ENCODE measurements at places on chromosomes 12 and 14. TPM values are rescaled to one million over a fixed set of nuclear protein-coding genes. Genes with fewer than 3 reads are reported as not detected.

The RNASE2 gene
- total RNA-seq = not detected

The CLEC4C gene
- total RNA-seq = not detected

The HELB gene
- total RNA-seq = 1.7 TPM

The SCNN1A gene
- total RNA-seq = 1.1 TPM

The PMCH gene
- not detected for total RNA-seq

The ATP5F1B gene
- total RNA-seq = 3,533 TPM

The ITGB7 gene
- total RNA-seq = 1.2 TPM

The CINP gene
- 26.6 TPM for total RNA-seq

The BEST3 gene
- 0.30 TPM for total RNA-seq

The PSEN1 gene
- 19.9 TPM for total RNA-seq

The HNF1A gene
- not detected for total RNA-seq

DNA sequence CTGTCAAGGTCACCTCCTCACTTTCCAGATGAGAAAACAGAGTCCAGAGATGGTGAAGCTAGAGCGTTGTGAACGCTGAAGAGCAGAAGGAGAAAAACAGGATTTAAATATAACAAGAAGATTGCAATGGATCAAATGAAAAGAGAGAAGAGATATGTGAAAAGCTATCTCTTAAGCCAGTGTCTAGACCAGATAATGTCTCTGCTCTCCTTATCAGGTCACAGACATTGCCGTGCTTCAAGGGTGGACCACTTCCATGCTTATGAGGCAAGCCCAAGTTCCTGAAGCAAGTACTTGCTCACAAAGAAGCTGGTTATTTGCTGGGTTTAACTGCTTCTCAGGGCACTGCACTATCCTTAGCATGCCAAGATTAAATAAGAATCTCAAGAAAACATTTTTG lies 31.6 kb upstream of the FRS2 start:
- no peak for DNase-seq

GRCh38 chr14:101881426-101881825 lies 82.9 kb upstream of the DYNC1H1 start:
- no peak for DNase-seq

DNA sequence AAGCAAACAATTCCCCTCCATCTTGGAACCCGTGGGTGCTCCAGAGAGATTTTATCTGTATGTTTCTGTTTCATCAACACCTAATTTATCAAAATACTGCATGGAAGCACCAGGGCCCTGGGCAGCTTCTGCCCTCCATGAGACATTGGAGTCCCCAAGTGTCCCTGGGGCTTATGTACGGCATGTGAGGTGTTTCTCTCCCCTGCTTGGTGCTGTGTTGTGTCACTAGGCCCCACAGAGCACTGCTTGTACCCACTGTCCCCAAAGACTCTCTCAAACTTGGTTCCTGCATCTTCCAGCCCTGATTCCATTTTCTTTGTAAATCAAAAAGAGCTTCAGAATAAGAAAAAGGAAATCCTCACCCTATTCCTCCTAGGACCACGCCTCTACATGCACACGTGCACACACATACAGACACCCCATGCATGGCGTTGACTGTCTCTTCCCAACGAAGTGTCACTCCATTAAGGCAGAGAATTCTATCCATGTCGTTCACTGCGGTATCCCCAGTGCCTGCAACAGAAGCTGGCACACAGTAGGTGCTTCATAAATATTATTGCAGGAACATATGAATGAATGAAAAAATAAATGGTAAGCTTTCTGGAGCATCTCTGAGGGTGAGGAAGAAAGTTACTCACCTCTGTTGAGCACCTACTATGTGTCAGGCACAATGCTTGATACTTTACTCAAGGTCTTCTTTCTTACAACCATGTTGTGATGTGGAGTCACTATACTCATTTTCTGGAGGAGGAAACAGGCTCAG lies 191.6 kb downstream of the DICER1 start:
- DNase-seq = no peak

DNA sequence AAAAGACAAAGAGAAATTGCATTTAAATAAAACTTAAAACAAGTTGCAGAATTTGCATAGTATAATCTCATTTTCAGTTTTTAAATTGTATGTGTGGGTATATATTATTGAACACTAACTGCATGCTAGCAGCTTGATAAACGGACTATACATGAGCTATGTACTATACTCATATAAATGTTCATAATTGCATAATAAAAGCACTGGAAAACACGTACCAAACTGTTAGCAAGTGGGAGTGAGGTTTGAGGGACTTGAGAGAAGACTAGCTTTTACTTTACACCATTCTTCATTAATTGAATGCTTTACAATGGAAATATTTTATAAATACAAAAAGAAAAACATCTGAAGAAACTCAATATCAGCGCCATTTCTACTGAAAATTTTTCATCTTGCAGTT lies 32.2 kb upstream of the MDM1 start:
- no peak for DNase-seq

- DNase-seq = no peak
These were observed 1638.1 kb upstream of the SEL1L start for GRCh38 chr14:83171761-83172160.

- DNase-seq = peak; percentile 29
These were observed 250.5 kb downstream of the DPF3 start for GRCh38 chr14:72643317-72643801.

DNA sequence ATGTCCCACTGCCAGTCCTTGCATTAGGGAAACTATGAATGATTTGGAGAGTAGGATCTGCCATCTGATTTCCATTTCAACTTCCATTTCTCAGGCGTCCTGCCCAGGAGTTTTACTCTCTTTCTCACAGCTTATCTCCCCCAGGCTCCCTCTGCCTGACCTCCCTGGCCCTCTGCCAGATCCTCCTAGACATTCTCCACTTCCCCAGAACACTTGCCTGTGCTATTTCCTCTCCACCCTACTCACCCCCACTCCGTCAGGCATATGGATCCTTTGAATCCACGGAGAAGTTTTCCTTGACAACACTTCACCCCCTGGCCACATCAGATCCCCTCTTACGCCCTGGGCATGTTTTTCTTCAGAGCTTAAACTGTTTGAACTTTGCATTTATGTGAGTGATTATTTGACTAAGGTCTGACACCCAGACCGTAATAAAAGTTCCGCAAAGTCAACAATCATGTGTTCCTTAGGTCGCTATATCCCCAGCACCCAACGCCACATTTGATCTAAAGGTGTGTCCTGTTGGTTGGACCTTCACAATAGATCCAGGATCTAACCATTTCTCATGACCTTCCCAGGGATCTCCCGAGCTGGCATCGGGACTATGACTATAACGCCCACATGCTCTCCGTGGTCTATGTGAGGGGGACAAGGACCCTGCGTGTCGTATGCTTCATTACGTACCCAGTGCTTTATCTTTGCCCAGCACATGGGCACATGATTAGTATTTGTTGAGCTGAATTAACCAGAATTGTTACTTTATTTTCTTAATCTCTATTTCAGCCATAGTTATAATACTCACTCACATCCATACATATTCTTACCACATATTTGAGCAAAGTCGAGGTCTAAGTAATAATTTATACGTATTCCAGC lies 255.8 kb upstream of the FOXN3 start:
- peak; percentile 22 for DNase-seq

GRCh38 chr12:109461846-109462756 lies 15.0 kb downstream of the KCTD10 start:
- peak; percentile 85 for DNase-seq

DNA sequence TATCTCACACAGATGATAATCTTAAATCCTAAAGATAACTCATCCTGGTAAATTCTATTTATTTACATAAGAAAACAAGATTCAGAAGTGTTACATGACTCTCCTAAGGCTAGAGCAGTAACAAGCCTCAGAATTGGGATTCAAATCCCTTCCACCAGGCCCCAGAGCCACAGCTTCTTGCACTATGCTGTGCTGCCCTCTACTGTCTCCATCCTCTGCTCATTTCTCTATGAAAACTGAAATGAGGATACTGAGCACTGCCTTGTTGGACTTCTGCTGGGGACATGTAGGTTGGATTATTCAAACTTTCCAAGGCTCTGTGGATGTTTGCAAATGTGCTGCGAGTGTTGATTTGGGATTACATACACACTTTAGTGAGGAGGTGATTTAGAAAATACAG lies 23.5 kb upstream of the C12orf50 start:
- no peak for DNase-seq

DNA sequence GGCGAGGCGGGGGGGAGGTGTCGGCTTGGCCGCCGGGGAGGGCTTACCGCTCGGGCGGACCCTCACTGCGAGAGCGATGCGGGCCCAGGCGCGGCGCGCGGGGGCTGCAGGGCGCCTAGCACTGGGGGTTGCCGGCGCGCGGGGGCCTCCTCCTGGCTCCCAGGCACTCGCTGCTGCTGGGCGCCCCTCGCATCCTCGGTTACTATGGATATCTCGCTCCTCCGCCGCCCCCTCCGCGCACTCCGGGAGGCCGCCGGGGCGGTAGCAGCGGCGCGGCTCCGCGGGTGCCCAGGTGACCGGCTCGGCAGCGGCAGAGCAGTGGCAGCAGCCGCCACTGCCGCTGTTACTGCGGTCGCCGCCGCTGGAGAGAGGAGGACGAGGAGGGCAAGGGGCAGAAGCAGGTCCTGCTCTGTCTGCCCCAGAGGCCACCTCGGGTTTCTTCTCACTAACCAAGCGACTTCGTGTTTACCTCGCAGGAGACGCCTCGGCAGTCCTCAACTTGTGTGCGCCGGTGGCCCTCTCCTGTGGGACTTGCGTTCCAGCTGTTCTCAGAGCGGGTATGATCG lies 250.1 kb downstream of the APAF1 start:
- DNase-seq = no peak

DNA sequence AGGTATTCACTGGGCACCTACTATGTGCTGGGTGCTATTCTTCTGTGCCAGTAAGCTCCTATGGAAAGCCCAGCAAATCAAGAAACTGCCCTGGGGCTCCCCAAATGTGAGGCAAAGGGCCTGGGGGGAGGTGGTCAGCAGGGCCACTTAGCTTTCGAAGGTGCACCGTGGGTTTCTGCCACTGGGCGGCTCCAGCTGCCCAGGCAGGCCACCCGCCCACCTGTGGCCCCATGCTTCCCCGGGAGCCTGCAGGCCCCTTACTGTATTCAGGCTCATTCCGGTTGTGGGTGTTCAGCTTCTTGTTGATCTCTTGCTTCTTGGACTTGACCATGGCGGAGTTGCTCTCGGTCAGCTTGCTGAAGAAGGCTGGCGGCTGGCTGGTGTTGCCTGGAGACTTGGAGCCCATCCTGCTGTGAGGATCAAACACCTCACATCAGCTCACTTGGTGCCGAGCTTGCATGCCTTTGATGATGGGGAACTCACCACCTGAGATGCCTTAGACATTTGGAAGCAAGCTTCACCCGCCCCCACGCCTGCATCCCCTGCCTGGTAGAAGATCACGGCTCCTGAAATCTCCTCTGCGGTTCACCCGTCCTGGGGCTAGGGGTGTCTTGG lies 37.3 kb downstream of the RFLNA start:
- DNase-seq = no peak

GRCh38 chr12:78392918-78393317 lies 471.7 kb upstream of the SYT1 start:
- DNase-seq = no peak

- no peak for DNase-seq
These were observed 66.9 kb downstream of the GALNT9 start for GRCh38 chr12:132262256-132263060.

DNA sequence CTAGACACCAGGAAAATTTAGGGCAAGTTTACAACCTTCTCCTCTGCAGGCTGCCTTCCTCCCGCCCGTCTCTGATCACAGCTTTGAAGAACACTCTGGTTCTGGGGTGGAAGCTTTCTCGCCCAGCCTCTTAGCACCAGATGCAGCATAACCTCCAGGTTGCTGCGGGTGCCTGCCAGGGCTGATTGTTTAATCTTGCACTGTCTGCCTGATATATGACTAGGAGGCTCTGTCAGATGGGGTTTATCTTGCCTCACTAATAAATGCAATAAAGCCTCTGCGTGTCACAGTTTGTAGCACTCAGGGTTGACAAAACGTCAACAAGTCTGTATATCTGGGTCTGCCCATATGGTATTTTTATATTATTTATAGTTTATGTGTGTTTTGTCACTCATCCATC lies 388.2 kb downstream of the FUT8 start:
- DNase-seq = no peak

DNA sequence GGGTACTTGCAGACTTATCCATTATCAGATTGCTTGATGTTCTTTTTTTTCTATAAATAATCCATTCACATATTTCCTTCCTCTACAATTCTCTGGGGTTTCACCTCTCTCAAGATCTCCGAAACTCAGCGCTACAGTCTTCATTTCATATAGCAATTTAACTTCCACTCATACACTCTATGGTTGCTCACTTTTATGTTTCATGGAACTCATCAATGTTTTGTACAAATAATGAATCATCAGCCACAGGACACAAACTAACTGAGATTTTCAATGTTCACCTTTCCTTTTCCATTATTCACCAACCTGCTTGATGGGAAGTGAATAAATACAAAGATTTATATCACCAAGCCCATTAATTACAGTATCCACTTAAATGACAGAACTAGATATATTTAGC lies 534.7 kb downstream of the LRFN5 start:
- DNase-seq = no peak

- no peak for DNase-seq
These were observed 38.4 kb downstream of the RCOR1 start for GRCh38 chr14:102630881-102631280.

GRCh38 chr14:31536201-31536960 lies 24.8 kb upstream of the NUBPL start:
- DNase-seq = no peak

- DNase-seq = no peak
These were observed 39.5 kb upstream of the USP44 start for GRCh38 chr12:95590775-95591174.

DNA sequence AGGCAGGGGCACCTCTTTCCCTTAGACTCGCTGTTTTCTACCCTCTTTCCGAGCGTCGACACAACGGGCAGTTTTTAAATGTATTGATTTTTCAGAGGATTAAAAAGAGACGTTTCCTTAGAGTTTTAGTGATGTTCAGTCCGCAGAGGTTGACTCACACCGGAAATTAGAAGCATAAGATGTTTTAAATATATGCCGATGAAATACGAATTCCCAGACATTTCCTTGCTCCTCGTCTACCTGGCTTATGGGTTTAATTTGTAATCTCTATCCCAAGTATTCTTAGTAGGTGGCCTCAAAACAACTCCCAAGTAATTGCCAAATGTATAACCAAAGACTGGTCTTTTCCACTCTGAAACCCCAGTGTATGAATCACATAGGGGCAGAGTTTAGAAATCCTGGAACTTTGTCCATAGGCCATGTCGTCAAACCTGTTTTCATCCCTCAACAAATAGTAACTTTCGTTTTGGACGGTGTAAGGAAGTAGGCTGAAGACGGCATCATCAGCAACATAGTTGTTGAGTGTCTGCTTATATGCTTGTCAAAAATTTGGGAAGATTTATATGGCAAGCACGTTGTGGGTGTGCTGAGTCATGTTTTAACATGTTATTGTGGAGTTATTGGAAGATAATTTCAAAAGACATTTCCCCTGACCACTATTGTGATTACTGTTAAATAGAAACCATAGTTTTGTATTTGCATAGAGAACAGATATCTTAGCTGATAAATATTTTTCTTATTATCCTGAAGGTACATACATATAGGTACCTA lies 824 bp downstream of the TBK1 start:
- DNase-seq = no peak

- DNase-seq = peak; percentile 67
These were observed 7.9 kb downstream of the GABARAPL1 start for GRCh38 chr12:10220398-10221077.

All from heart right ventricle (tissue), 16 donors.